ENCODE measurements at places on chromosomes 16 and 17.

GRCh38 chr16:11627292-11627663, 40.6 kb upstream of the LITAF start:
- no peak for DNase-seq

DNA sequence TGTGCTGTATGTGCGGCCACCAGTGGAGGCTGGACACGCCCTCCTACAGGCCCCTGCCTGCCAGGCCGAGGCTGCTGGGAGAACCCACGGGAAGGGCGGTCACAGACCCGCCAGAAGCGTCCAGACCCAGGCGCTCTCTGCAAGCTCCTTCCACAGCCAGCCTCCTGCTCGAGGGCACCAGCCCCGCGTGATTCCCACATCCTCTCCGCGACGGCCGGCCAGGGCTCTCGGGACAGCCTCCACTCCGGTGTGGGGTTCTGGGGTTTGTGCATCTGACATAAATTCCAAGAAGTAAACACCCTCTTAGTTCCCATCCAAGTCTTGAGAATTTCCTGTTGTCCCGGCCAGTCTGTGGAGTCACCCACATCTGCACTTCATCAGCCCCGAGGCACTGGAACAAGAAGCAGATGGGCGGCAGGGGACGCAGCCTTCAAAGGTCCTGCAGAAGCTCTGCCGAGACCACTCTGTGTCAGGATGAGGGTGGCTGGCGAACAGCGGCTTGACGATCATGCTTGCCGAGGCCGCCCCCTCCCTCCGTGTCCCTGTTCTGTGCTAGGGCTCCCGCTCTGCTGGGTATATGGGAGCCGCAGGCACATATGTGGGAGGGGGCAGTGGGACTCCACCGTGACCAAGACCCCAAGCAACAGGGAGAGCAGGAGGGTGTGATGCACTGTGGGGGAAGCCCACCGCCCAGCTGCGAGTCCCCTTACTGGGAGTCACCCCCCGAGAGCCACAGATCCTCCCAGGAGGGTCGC, 2.4 kb upstream of the TMEM204 start:
- no peak for DNase-seq

- DNase-seq, result no peak
These were observed 363.7 kb downstream of the SNX29 start for GRCh38 chr16:12340151-12340733.

DNA sequence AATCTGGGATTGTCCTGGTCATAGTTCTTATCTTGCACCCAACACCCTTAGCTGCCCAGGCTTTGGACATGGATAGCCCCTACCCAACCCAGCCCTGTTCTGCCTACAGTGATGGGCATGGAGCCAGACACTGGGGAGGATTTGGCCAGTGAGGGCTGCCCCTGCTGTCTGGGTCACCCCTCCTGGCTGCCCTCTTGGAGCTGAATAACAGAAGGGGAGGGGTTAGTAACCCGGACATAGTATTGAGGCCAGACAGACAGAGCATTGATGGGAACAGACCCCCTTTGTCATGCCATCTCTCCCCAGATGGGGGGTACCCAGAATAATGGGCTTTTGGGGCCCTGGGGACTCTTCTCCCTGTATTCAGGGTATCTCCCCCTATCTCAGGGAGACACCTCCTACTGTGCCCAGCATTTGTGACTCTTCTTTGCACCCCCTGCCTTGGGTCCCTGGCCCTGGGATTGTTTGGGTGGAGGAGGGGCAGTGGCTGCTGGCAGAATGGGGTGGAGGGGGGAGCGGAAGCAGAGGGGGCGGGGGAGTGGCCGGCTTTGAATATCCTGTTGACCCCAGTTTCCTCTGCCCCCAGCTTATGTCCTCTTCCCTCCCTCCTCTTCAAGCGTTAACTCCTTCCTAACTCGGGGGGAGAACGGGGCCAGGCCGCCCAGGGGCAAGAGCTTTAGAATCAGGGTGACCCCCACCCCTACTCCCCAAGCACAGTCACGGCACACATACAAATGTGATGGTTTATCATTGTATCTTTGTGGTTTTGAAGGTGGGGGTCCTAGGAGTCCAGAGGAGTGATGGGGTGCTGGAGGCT, 17.0 kb downstream of the GJD3 start:
- no peak for DNase-seq

DNA sequence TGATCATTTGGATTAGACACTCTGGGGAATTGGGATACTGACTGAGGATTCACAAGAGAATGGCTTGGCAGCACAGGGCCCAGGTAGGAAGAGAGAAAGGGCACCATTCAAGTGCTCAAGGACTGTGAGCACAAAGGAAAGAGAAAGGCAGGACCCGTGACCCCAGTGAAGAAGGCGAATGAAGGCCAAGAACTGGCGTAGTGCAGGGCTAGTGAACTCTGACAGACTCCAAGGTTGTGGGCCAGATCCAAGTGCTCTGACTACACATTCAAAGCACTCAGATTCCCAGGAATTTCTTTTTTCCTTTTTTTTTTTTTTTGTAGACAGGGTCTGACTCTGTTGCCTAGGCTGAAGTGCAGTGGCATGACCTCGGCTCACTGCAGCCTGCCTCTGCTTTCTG, 5.0 kb downstream of the GTF3C1 start:
- DNase-seq, result no peak

DNA sequence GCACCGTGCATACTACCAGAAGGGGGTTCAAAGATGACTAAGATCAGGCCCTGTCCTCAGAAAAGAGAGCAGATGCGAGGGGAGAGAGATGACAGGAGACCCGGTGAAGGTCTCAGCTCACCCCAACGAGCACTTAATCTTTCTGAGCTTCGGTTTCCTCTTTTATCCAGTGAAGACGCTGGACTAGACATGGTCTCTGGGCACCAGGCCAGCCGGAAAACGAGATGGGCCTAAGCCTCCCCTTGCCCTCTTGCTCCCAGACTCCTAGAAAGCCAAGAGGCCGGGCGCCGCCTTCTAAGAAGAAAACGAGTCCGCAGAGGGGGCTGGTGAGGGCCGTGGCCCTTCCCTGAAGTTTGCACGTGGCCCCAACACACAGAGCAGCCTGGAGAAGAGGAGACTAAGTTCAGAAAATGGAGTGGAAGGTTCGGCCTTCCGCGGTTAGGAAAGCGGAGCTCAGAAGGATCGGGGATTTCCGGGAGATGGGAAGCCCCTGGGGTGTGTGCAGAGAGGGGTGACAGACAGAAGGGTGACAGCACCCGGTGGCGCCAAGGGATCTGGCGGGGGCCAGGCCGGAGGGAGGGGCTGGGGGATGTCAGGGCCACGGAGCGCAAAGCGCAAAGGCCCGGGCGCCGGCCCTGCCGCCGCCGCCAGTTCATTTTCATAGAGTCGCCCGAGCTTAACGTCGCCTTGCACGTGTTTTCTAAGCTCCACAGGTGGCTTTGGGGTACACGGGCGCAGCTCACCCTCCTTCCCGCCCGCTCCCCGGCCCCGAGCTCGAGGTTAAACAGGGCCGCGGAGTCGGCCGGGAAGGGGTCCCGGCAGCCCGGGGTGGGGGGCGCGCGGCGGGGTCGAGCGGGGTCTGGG, 42.1 kb upstream of the BHLHA9 start:
- no peak for DNase-seq

DNA sequence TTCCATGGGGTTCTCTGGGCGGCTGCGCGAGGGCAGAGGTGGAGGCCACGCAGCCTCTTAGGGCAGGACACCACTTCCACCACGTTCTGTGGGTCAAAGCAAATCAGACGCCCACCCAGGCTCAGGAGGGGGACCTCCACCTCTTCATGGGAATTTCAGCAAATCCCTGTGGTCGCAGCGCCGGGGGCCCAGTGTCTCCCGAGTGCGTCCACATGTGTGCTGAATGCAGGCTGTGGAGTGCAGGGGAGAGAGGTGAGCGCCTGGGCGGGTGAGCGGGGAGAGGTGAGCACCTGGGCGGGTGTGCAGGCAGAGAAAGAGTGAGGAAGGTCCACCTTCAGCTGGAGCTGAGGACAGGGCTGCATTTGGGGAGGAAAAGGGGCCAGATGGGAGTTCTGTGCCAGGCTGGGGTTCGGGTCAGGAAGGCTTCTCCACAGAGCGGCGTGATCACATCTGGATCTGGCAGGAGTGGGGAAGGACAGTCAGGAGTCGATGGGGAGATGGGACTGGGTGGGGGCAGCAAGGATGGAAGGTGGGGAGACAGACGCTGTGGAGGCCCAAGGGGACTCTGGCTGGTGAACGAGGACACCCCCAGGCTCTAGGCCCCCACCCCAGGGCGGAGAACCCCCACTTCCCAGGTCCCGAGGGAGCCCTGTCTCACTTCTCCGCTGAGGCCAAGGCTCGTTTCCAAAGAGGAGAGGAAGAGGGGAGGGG, 36.8 kb upstream of the CBFA2T3 start:
- no peak for DNase-seq

- DNase-seq, result no peak
These were observed 5.0 kb downstream of the CA4 start for GRCh38 chr17:60154616-60155426.

GRCh38 chr16:17470182-17470907, 415 bp downstream of the XYLT1 start:
- DNase-seq, result no peak

- no peak for DNase-seq
These were observed 114.5 kb downstream of the BANP start for GRCh38 chr16:88065747-88066142.
